ENCODE measurements at places on chromosomes 1 and 21. TPM values are rescaled to one million over a fixed set of nuclear protein-coding genes. Genes with fewer than 3 reads are reported as not detected.
A peak's percentile ranks its signal among the peaks of the same experiment; 100 is the strongest.

DNA sequence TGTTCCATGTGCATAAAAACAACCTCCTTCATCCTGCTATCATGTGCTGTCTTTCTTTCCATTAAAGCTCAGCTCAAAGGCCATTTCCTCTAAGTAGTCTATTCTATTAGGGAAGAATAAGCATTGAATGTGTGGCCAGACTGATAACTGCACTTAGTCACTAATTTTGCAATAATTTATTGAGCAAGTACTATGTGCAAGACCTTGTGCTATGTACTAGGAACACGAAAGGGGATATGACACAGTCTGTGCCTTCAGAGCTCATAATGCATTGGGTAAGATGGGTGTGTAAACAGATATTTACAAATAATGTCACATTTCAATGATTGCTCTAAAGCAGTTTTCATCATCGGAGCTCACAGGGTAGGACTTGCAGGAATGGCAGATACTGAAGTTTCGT is 54.2 kb downstream of the NMNAT2 start:
- DNase-seq: no peak

DNA sequence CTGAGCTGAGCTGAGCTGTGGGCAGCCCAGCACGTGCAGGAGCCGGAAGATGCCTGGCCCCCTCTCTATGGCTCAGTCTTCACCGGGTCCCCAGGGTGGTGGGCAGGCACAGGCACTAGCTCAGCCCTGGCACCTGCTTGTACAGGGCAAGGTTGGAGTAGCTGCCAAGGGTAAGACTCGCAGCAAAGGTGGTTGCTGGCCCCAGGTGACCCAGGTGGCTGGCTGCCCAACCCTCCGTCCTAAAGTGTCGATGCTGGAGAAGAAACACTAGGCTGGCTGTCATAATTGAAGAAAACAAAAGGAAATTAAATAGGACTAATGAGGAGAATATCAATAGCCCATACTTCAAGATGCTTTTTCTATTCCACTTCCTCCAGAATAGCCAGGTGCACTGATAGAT is 77.1 kb upstream of the ACTL8 start:
- no peak for DNase-seq

DNA sequence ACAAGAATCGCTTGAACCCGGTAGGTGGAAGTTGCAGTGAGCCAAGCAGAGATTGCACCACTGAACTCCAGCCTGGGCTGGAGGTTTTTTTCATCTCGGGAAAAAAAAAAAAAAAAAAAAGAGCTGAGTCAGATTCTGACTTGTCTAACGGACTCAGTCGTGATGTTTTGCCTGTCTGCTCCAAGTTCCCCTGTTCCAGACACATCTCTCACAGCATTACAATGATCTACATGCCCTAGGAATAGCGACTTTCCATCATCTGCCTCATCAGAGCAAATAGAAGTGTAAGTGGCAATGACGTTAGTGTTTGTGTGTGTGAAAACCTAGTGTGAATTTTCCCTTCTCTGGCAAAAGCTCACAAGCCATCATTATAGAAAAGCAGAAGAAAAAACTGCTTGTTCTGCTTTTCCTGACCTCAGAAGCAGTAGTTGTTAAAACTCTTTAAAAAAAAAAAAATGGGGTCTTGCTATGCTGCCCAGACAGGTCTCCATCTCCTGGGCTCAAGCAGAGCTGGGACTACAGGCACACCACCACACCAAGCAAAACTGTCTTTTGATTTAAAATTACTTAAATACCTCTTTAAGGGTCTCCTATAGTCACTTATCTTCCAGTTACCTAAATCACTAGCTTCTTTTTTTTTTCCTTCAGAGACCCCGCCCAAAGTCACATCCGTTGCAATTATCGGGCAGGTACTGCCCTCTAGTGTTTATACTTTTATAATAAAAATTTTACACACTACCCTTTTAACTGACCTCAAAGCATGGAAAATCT is 37.3 kb downstream of the PLEKHO1 start:
- peak; percentile 63 for DNase-seq

DNA sequence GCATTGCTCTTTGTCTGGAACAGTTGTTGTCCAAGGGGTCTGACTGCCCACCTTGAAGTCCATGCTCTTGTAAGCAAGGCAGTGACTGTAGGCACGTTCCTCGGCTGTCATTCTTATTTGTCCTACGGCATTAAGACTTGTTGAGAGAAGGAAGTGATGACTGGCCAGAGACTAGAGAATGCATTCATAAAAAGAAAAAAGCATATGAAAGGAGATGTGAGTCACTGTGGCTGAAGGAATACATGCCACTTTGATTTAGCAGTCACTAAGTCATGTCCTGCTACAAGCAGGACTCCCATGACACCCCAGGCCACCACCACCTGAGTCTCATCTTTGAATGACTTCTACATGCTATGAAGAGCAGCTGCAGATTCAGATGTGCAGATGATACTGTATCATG is 50.5 kb downstream of the CNN3 start:
- DNase-seq: no peak

- no peak for DNase-seq
These were observed 94.2 kb downstream of the KCNK1 start for GRCh38 chr1:233707880-233708815.

FGR gene
- 197 TPM for polyA plus RNA-seq

Measured in naive B cell (primary cell).